ENCODE measurements at places on chromosomes 4 and X.

- DNase-seq: no peak
Observed at GRCh38 chr4:103853627-103854026, 133.8 kb upstream of the TACR3 start.

DNA sequence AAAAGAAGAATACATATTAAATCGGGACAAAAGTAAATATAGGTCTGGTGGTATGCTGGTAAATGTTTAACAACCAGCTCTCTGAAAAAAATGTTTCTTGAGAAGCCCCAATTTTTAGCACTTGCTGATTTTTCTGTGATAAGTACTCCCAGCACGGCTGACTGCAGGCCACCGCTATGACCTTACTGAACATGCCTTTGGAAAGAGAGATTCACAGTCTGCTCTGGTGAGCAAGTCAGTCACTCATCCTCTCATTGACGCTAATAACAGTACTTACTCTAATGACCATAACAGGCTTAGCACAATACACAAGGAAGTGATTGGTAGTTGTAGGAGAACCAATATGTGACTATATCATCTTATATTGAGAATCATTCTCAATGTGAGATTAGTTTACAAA is 98.9 kb upstream of the BLTP1 start:
- no peak for DNase-seq

GRCh38 chr4:25020236-25020635 is 10.5 kb downstream of the LGI2 start:
- DNase-seq: no peak

GRCh38 chr4:48483006-48483776 is at the start of gene SLC10A4:
TSS of gene SLC10A4 (plus strand) at chr4:48483343. CDS start at chr4:48483562, 219 bp downstream.
- DNase-seq: no peak

DNA sequence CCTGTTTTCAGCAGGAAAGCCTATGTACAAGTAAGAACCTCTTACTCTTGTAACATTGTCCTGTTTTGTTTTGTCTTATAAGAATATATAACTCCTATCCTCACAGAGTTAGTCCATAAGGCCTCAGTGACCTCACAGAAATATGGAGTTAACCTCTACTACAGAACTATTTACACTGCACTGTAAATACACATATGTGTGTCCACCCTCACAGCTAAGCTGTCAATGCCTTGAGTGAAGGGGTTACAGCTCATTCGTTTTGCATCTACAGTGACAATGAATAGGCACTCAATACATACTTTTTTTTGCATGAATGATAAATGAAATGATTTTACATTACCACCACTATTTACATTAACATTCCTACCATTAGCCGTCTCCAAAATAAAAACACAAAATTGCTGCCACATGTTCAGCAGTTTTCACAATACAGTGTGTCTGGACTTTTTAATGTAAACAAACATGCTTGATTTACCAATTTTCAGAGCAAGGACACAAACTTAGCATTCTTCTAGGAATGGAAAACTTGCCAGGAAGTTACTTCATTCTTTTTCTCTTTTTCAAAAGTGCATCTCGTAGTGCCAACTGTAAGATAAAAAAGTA is 9.5 kb upstream of the NAAA start:
- no peak for DNase-seq

DNA sequence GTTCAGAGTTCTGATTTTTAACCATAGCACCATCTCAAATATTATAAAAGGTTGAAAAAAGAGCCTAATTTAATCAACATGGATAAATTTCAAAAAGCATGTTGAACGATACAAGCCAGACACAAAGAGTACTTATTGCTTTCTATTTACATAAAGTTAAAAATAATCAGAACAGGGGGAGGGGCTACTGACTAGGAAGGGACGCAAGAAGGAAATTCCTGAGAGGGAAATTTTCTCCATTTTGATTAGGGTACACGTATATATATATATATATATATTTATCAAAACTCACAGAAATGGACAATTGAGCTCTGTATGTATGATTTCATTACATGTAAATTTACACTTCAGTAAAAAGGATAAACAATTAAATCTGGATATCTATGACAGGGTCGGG is 482 bp upstream of the MBTPS2 start:
- no peak for DNase-seq

DNA sequence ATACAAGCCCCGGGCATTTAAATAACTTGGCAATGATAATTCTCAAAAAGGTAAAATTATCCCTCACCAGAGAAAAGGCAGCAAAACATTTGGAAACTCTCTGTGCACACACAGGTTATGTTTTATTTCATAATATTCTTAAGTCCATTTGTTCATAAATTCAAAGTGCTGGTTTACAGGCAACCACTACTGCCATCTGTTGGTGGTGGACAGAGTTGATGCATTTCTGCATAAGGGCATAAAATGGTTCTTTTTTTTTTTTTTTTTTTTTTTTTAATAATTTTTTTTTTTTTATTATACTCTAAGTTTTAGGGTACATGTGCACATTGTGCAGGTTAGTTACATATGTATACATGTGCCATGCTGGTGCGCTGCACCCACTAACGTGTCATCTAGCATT is 31.5 kb upstream of the IL21 start:
- DNase-seq: peak; percentile 60

DNA sequence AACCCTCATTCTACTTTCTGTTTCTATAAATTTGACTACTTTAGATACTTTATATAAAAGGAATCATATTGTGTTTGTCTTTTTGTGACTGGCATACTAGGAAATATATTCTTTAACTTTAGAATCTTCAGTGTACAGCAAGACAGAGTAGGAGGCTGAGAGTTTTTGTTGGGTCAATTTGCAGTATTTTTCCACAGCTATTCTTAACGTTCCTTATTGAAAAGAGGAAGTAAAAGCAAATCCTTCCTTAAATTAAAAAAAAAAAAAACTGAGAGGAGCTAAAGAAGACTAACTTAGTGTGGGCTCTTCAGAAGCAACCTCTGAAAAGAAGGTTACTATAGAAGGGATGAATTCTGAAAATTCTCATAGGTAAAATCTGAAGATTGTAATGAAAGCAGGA is 1194.6 kb downstream of the ADGRL3 start:
- no peak for DNase-seq

DNA sequence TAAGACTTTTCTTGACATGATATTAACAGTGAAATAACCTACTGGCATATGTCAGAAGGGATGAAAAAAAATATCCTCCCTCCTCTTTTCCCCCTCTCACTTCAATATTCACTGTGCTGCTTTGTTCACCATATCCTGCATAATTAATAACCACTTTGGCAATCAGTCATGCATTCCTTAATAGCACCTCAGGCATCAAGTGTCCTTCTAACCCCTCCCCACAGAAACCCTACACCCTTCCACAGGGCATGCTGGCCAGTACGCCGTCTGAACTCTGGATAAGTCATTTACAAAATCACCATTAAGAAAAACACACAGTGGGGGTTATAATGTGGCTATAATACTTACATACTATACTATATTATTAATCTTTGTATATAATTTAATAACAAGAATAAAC is 165.9 kb downstream of the PDGFC start:
- DNase-seq: no peak

DNA sequence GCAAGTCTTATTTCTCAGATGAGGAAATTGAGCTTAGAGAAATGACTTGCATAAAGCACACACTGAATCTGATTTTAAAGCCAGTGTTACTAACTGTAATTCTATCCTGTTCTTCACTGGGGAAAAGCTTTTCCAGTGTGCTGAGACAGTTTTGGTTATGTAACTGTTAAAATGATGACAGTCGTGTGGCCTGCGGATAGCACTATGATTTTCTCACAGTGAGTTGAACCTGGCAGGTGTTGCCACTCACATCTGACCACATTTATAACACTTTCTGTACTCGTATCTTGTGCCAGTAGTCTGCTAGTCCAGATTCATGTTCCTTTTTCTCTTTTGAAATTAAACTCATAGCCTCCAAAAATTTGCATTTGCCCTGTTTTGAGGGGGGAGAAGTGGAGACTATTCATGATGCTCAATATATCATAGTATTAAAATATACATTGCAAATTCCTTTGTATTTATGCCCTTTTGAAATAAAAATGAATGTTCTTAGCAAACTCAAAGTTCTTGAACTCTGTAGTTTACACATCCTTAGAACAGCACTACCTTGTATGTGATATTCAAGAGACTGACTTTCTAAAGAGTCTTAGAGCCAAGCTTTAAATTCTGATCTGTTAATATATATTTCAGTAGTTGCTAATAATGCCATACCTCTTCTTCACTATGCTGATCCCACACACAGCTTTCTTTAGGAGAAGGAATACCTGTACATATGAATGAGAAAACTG is 132.3 kb downstream of the PDLIM5 start:
- DNase-seq: no peak

- no peak for DNase-seq
Observed at GRCh38 chr4:176084769-176085168, 19.1 kb downstream of the WDR17 start.

DNA sequence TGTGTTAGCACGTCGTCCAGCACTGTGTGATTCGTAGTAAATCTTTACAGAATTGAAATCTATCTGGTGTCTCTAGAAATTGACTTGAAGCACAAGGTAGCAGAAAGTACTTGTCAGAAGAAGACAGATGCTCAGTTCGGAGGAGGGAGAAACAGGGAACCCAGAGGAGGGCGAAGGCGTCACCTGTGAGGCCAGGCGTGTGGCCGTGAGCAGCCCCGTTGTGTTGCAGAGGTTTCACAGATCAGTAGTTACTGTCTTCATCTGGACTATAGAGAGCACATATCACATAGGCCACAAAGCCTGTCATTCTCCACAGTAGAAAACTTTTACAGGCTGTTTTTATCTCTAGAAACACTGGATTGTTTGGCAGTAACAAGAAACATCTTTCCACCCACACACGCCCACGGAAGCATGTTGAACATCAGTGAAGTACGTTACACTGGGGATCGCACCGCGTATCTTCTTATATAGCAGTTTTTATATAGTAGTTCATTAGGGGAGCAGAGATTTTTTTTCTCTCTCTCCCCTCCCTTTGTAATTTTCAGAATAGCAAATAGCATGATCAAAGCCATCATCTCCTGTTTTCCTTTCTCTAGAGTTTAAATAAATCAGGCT is 48.1 kb upstream of the TLR3 start:
- DNase-seq: no peak

DNA sequence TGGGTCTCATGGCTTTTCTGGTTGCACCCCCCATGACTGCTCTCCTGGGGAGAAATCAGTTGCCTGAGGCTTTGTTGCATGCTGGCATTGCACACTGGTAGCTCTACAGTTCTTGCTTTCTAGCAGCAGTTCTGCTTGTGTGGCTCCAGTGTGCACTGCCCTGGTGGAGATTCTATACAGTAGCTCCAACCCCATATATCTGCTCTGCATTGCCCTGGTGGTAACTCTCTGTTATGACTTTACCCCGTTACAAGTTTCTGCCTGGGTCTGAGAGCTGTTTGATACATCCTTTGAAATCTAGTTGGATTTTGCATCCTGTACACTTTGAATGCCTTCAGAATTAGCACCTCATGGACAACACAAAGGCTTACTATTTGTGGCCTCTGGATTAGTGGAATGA is 241.4 kb upstream of the EPHA5 start:
- no peak for DNase-seq

DNA sequence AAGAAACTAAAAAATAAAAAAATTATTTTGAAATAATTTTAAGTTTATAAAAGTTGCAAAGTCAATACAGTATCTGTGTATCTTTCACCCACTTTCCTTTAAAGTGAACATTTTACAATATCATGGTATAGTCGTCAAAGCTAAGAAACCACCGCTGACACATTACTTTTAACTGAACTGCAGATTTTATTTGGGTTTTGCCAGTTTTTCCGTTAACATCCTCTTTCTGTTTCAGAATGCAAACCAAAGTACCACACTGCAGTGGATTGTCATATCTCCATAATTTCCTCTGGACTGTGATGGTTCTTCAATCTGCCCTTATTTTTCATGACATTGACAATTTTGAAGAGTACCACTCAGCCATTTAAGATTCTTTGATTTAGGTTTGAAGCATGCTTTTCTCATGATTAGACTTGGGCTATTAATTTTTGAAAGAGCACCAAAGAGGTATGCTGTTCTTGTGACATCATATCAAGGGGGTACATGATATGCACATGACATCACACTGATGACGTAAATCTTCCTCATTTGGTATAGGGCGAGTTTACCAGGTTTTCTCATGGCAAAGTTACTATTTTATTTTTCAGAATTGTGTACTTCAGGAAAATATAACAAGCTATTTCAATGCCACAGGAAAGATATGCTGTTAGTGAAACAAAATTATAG is 3.6 kb upstream of the CXCL1 start:
- DNase-seq: no peak

DNA sequence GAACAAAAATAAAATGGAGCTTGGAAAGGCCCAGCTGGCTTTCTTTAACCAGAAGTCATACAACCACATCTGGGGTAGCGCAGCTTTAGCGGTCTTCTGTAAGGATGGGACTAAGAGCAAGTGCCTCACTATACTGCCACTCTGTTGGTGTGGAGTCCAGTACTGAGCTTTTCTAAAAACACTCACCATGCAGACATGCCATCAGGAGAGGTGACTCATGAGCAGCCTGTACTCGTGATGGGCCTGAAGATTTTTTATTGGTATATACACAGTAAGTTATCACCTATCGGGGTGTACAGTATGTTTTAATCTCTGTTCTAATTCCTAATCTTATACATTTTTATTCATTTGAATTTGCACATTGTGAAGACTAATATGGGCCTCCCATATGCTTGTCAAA is 9.6 kb downstream of the PPP3CA start:
- DNase-seq: no peak

DNA sequence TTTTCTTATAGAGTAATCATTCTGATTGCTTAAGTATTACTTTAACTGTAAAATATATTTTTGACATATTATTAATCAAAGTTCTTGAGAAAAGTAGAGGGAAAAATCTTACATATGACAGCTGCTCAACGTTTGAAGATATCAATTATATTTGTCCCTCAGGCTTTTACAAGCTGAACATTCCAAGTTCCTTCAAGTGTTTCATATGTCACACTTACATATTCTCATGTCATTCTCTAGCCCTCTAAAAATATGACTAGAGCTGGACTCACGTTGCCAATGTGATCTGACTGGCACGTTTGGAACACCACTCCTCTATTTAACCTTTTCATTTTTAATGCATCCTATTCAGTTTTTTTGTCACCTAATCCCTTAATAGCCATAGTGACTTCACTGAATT is 492.9 kb downstream of the PCDH18 start:
- DNase-seq: no peak

- DNase-seq: no peak
Observed at GRCh38 chrX:109842611-109843010, 109.6 kb upstream of the ACSL4 start.

DNA sequence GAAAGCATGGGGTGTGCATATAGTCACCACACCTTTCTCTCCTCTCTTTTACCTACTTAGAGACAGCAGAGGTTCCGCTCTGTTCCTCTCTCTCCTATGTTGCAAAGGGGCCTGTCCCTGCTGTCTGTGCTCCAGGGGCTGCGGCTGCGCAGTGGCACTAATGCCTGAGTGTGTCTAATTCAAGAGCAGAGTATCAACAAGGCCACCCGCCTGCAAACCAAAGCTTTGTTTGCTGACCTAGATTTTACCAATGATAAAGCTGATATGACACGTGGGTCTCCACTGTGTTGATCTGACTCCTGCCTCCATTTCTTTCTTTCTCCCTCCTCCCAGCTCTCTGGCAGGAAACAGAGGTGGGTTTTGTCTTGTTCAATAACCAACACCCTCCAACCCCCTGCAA is 74.9 kb downstream of the NSG1 start:
- peak; percentile 81 for DNase-seq
